ENCODE measurements at places on chromosomes 3 and 15.
A peak's percentile ranks its signal among the peaks of the same experiment; 100 is the strongest.

GRCh38 chr15:81940467-81941451 lies 105.1 kb downstream of the MEX3B start:
- DNase-seq = no peak

DNA sequence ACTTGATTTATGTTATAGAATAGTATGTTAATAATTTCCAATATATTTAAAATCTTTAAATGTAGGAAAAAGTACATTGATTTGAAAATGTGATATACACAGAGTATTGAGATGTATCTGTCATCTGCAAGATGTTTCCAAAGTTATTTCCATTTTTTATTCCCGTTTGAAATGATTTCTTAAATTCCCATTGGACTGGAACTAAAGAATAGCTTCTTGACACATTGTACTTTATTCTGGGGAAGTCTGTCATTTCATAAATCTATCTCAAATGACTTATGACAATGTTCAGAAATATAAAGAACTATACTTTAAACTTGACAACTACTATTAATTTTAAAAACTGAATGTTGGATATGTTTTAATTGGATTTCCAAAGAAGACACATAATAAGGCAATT lies 489.6 kb downstream of the ROBO2 start:
- DNase-seq = no peak

DNA sequence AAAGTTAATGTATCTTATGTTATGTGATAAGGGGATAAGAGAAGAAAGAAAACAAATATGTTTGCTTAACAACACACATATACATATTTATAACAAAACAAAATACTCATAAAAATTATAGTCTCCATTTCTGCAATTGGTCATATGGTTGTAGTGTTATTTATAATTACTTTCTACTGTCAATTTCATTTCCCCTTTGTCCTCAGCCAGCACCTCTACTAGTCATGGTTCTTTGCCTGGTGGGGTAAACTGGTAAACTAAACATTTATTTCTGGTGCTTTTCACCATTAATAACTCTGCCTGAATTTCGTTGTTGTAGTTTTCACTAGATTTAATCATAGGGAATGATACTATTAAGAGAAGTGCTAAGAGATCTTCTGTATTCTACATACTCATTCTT lies 88.0 kb upstream of the ALCAM start:
- no peak for DNase-seq

DNA sequence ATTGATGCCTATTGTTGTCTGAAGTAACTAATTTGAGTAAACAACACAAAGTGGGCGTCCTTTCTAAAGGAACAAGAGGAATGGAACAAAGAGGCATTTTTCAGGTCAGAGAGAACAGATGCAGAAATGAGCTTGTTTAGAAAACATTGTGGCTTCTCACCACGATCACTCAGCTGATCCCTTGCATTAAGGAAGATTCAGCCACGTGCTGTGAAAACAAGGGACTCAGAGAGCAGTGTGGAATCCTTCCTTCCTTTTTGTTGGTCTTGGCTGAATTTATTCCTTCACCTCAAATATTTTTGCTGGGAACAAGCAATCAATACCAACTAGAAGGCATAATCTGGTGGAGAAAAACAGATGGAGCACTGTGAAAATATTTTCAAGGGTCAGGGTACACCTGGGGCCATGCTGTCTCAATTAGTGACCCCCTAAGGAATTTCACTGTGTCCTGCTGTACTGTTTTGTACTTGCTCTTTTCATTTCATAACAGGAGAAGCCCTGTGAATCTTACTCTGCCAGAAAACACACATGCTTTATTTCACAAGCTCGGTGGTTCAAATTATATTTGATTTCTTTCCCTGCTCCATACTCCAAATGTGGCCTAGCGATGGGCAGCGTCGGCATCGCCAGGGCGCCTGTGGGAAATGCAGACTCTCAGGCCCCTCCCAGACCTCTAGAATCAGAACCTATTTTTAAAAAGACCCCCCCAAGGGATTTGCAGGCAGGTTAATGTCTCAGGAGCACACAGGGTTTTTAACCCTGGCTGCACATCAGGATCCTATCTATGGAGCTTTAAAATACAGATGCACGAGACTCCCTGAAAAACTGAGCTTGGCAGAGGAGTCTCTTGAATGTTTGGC lies 11.6 kb upstream of the SLC6A20 start:
- DNase-seq = no peak

DNA sequence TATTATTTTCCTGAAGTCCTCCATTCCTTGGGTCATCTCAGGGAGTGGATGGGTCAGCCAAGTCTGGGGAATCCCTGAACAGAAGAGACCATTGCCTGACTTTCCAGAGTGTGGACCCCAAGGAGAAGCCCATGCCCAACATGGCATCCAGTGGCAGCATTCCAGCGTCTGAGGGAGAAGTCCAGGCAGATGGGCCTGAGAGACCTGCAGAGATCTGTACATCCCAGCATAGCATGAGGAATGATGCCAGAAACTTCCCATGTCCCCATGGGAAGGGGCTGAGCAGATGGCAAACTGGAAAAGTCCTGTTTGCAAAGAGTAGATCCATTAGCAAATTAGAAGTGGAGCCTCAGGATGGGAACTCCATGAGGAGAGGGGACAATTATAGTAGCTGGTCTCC lies 17.6 kb upstream of the COLQ start:
- no peak for DNase-seq

DNA sequence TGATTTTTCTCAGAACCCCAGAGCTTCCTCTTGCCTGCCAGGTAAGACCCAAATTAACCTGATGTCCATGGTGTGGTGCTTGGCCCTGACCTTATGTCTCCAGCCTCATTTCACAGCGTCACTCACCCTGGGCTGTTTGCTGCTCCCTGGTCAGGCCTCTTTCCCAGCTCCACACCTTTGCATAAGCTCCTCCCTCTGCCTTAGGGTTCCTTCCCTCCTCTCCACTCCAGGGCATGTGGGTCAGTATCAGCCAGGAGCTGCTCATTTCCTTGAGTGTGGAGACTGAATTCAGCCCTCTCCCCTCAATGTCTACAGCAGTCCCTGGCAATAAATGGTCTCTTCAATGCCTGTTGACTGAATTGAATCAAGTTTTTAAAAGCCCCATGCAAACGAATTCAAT lies 75.6 kb upstream of the ANKRD34C start:
- no peak for DNase-seq

DNA sequence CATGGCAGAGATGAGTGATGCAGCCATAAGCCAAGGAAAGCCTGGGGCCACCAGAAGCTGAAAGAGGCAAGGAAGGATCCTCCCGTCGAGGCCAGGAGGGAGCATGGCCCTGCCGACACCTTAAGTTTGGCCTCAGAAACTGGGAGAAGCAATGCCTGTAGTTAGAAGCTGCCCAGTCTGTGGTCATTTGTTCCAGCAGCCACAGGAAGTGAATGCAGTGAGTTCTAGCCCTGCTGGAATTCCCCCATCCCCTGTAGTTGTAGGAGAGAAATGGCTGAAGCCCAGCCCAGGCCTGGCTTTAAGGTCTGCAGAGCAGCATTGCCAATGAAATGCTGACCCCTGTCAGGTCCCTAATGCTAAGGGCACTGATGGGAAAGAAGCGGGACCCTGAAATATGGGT lies 12.2 kb upstream of the CHSY1 start:
- no peak for DNase-seq

DNA sequence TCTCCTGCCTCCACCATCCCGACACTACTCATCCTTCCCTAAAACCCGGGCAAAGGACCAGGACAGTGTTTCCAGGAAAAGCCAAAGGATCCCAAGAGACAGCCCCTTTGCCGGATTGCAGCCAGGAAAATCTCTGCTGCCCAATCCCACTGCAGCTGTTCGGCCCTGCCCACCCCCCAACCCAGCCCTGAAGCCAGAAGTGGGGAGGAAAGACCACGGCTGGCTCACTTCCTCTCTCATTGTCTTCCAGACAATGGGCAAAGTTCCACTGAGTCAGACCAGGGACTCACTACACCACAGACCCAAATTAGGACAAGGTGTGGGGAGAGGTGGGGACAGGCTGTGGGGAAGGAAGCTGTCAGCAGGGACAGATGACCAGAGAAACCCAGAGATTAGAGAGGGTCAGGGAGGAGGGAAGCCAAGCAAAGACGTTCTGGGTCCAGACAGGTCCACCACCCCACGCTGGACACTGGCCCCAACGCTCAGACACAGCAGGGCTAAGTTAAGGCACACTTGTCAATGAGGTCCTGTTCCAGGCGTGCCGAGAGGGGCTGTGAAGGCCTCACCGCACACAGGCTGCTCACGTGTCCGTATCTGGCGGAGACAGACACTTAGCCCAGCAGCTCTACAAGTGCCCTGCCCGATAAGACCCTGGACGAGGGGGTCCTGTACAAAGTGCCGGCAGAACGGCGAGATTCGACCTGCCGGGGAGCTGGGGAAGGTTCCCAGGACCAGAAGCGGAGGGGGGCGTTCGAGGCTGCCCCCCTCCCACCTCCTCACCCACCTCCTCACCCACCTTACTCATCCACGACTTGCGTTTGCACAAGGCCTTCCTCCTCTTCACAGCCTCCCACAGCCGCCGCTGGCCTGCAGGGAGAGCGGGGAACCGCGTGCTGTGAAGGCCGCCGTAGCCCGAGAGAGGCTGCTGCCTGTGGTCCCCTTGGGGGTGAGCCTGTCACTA lies 21.9 kb downstream of the TNK2 start:
- DNase-seq = no peak

DNA sequence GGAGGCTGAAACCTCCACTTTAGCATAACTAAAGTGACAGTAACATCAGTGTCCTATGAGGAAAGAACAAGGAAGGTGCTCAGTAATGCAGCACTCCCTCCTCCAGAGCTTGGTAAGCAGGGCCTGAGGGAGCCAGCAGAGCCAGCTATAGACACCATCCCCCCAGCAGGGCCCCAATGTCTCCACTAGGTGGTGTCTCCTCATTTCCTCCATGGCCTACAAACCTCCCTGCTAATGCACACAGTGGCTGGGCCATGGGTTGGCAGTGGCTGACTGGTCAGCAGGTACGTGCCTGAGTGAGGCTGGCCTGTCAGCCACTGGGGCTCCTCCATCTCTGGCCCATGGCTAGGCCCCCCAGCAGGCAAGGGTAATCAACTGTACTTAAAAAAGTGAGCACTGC lies 13.6 kb downstream of the MRPS25 start:
- DNase-seq = peak; percentile 21

- DNase-seq = no peak
Observed at GRCh38 chr3:97613139-97613538, 151.4 kb upstream of the ARL6 start.

GRCh38 chr3:100175637-100176280 lies 61.5 kb upstream of the FILIP1L start:
- no peak for DNase-seq

DNA sequence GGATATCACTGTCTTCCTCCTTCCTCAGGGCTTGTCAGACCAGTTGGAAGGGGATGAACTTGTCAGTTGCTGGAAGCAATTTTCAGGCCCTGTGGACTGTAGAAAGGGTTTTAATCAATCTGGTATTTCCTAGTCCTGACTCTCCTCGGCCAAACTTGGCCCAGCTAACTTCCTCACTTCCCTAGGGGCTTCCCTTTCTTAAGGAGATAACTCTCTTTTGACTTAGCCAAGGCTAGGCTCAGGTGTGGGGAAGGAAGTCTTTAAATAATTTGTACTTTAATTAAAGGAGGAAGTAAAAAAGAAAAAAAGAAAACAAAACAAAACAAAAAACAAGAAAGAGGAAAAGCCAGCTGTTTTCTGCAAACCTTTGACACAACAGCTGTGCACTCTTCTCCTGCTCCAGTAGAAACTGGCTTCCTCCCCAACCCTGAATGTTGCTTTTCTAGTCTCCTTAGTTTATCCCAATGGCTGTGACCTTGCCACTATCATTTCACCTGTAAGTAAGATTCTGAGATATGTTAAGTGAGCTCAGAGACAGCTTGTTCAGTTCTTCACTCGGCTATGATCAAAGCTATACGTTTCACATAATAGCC lies 53.0 kb upstream of the ST3GAL6 start:
- no peak for DNase-seq

GRCh38 chr15:92077353-92078085 lies 224.0 kb downstream of the SLCO3A1 start:
- DNase-seq = peak; percentile 34

DNA sequence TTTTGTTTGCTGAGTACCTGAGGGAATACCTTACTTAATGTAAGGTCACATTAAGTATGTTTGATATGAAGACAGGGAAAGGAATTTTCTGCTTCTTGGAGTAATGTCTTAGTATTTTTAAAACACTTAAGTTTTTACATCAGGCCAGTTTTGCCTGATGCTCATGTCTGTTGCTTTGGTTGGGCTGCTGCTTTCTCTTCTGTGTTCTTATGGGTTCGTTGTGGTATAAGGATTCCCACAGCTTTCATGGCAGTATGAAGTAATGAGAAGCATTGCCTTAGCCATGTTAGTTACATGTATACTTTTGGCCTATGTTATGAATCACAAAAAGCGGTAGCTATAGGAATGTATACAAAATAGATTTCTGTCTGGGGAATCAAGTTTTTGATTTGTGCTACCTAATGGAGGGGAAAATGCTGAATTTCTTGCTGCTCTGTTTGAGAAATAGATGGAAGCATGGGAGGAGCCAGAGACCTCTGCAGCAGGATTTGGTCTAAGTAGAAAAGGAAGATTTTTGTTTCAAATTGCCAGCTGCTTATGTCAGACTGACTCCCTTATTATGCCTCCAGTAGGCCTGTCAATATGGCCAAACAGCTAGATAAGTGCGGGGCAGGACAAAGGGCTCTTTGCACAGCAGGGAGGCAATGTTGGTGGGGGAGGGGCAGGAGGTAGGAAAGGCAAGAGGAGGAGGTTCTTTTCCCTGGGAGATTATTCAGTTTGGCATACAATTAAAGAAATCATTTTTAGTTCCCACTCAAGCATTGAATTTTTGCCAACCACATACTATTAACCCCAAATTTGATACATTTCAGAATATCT lies 5.2 kb downstream of the SETD5 start:
- no peak for DNase-seq
